Activated CD4-positive, alpha-beta T cell treated with anti-CD3 and anti-CD28 coated beads, Interleukin-2, amount 10 ng/mL, durations not matched to agents 24 days and 14 days (primary cell): ENCODE measurements at places on chromosomes 1 and 21. TPM values are rescaled to one million over a fixed set of nuclear protein-coding genes. Genes with fewer than 3 reads are reported as not detected.

Gene FOXD2
- total RNA-seq, result 0.07 and 0.09 TPM in 2 replicates

Gene ALPL
- not detected in 2 replicates for total RNA-seq

Gene RIPPLY3
- total RNA-seq, result 0.26 TPM in 1 of 2 replicates, not detected in the other

Gene PINK1
- total RNA-seq, result 2.0 and 2.4 TPM in 2 replicates

Gene SLC44A3
- not detected in 2 replicates for total RNA-seq

Gene RGSL1
- not detected in 2 replicates for total RNA-seq

Gene PI4KB
- total RNA-seq, result 57.1 and 59.2 TPM in 2 replicates

Gene CR1
- not detected in 2 replicates for total RNA-seq
